Activated T-cell treated with anti-CD3 and anti-CD28 coated beads for 48 hours (primary cell): ENCODE measurements at places on chromosomes 6 and 20.

GRCh38 chr6:152270301-152270925, 366.7 kb downstream of the SYNE1 start:
- no peak for DNase-seq

GRCh38 chr6:161418463-161418945, 144.6 kb upstream of the AGPAT4 start:
- DNase-seq = no peak

- no peak for DNase-seq
Measured at GRCh38 chr6:25534942-25535631, 116.9 kb upstream of the SCGN start.

- DNase-seq = no peak
Measured at GRCh38 chr6:5672581-5673011, 334.1 kb downstream of the NRN1 start.

GRCh38 chr6:165823609-165824326, 160.7 kb upstream of the PDE10A start:
- no peak for DNase-seq
